NCI-H1930 (cell line): ENCODE measurements at places on chromosomes 12 and 14.
A peak's percentile ranks its signal among the peaks of the same experiment; 100 is the strongest.

- DNase-seq, result no peak
Observed at GRCh38 chr14:54798465-54799124, 104.0 kb downstream of the GCH1 start.

GRCh38 chr12:53208877-53209463 lies 1.9 kb upstream of the ITGB7 start:
- DNase-seq, result no peak

DNA sequence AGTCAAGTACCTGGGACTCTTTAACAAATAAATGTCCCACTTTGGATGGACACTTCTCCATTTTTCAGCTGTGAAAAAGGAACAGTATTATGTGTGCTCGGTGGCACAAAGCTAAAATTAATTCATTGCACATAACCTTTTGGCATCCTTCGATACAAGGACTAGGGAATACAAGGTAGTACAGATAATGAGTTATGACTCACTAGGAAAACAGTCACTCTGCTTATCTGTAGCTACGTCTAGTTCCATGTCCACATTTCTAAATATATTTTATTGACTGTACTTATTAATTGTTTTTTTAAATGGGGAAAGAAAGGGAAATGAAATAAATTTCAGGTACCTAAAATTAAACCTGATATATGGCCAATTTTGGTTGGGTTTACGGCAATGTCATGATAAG lies 35.2 kb upstream of the RIC8B start:
- DNase-seq, result no peak

GRCh38 chr12:23423097-23423687 lies 526.3 kb downstream of the SOX5 start:
- DNase-seq, result no peak

DNA sequence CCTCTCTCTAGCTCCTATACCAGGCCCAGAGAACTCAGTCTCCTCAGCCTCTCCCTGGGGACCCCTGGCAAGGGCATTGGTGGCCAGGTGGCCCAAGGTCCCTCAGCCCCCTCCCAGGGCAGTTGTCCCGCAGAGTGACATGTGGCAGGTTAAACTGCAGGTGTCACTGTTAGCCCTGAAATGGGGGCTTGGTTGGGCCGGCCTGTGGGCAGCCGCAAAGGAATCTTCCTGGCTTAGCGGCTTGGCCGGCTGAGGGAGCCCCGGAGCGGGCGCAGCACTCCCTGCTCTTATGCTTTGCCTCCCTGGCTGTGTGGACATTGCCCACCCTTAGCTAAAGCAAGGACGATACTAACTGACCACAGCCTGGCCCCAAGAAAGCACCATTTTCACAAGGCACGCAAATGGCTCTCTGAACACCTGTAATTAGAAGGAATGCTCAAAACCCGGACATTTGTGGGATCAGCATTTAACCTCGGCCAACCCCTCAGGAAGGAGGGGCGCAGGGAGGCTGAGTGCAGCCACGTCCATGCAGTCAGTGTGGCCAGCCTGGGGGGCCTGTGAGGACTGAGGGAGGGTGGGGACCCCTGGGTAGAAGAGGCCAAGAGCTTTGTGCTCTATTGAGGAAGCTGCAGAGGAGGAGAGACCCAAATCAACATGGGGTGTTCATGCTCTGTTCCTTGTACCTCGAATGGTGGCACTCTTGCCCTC lies 82.2 kb downstream of the PAPOLA start:
- DNase-seq, result peak; percentile 26

- no peak for DNase-seq
Observed at GRCh38 chr14:103628221-103628683, 759 bp upstream of the KLC1 start.

- DNase-seq, result no peak
Observed at GRCh38 chr12:99121546-99121945, 476.5 kb downstream of the APAF1 start.
